ENCODE measurements at places on chromosomes 6 and 20.

- DNase-seq: no peak
- no peaks in the 10 kb centered on the region for H3K27me3 ChIP-seq
These were observed 347.1 kb upstream of the MANEA start for GRCh38 chr6:95230071-95230740.

GRCh38 chr6:23524548-23524947 is 601.5 kb upstream of the NRSN1 start:
- no peak overlapping the region for H3K4me3 ChIP-seq
- no peak overlapping the region for H3K27ac ChIP-seq
- H3K4me1 ChIP-seq: no peaks in the 10 kb centered on the region
- no peaks in the 10 kb centered on the region for H3K36me3 ChIP-seq
- H3K27me3 ChIP-seq: no peaks in the 10 kb centered on the region
- DNase-seq: no peak

DNA sequence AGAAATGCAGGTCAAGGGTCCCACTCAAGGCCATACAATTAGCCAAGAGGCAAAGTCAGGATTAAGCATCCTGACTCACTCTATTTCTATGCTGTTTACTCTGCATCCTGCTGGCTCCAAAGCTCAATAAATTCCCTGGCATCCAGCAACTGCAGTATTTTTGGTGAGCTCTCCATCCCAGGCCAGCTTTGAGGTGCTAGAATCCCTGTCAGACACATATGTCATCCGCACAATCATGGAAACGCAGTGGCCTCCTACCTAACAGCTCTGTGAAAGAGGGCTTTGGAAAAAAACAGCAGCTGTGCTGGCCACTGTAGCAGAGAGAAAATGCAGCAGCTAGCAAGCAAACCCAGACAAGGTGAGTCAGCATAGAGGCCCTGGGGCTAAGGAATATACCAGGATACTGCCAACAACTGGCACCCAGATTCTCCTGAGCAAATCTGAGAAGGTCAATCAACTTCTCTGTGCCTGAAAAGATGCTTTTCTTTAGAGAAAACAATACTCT is 58.4 kb downstream of the ANKEF1 start:
- H3K27me3 ChIP-seq: no peaks in the 10 kb centered on the region
- no peaks in the 10 kb centered on the region for H3K36me3 ChIP-seq
- H3K4me3 ChIP-seq: no peak overlapping the region

- peaks cover 9% of the 10 kb centered on the region for H3K4me1 ChIP-seq
- no peak overlapping the region for H3K4me3 ChIP-seq
- no peak overlapping the region for H3K27ac ChIP-seq
These were observed 107.8 kb downstream of the CDC5L start for GRCh38 chr6:44495036-44495901.

DNA sequence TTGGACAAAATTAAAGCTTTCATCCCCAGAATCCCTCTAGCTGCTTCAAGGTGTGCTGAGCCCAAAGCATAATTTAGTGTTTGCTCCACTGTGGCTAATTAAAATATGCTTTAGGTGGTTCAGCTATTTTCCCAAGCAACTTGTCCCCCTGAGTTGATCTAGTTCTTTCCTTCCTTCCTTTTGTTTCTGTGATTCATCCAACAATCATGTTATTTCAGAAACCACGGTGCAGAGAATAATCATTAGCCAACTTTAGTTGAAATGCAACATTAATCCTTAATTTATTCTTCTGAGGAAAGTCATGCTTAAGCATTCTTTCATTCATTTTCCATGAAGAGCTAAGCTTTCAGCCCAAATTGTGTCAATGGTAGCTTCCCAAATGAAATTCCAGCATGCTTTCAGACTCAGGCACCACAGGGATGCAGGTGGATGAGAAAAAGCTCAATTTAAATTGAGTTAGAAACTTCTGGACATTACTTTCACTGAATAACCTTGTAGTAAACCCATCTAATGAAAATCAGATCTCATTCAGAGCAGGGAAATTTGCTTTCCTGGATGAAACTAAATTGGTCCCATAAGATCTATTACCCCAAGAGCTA is 209.0 kb upstream of the NT5E start:
- no peak for DNase-seq
- no peak overlapping the region for H3K4me3 ChIP-seq
- H3K36me3 ChIP-seq: no peaks in the 10 kb centered on the region
- no peaks in the 10 kb centered on the region for H3K4me1 ChIP-seq

Measured in heart right ventricle (tissue), 16 donors.